Activated T-cell treated with anti-CD3 and anti-CD28 coated beads, Interleukin-2, amount 50 U/mL, for 1 hour (primary cell): ENCODE measurements at places on chromosomes 1 and 21.

DNA sequence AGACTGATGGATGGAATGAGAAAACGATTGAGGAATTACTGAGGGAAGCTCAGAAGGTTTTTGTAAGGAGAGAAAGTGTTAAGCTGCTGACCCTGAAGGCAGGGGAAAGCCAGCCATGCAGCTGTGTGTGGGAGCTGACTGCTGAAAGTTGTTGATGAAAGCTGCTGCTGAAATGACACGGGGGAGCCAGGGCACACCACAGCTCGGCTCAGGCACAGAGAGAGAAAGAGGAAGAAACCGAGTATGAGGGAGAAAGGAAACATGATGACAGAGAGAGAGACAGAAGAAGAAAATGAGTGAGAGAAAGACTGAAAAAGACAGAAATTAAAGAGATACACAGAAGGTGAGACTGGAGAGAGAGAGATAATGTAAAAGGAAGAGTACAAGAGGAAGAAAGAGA, 115.5 kb downstream of the LRRC53 start:
- DNase-seq, result no peak

DNA sequence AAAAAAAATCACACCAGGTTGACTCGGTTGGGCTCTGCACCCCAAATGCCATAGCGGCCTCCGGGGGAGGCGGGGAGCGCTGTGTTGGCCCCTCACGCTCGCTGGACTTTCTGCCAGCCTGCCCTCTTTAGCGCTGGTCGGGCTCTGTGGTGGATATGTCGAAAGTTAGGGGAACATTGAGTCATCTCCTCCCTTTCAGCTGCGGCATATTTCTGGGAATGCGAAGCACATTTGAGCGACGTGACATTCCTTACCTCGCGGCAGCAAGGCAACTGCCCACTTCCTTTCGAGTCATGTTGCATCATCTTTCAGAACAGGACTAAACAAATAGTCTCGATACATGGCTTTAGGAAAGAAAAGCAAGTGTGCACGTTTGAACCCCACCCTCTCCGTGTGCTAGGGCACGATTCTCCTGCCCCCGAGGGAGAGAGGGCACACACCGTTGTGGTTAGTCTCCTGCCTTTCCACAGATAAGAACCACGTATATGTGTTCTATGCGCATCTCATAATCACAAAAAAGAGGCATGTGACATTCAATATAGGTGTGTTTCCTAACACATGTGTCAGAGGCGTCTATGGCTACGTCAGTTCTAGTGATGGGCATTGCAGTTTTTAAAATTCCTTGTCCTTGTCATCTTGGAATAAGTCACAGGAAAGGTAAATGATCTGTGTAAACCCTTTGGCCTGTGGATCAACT, 105.9 kb upstream of the SLC45A1 start:
- DNase-seq, result no peak

GRCh38 chr1:192311281-192311680, 5.5 kb upstream of the RGS21 start:
- no peak for DNase-seq

DNA sequence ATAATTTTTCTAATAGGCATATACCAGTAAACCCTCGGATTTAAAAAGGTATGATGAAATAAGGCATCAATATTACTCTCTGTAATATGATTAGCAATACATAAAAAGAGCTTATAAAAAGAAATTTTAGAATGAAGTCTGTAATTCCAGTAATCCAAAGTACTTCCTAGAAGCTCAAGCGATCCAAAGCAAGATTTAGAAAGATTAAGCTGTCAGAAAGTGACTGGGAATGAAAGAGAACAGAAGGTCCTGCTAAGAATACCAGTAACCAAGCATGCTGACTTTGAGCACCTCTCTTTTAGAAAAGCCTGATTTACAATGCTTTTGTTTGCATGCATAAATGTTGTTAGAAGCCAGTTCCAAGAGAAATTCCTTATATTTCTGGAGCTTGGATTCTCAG, 125.1 kb downstream of the GIPC2 start:
- DNase-seq, result no peak

GRCh38 chr1:234605399-234605982, 4.5 kb downstream of the IRF2BP2 start:
- no peak for DNase-seq

- no peak for DNase-seq
Measured at GRCh38 chr1:239566074-239566473, 179.7 kb downstream of the CHRM3 start.

DNA sequence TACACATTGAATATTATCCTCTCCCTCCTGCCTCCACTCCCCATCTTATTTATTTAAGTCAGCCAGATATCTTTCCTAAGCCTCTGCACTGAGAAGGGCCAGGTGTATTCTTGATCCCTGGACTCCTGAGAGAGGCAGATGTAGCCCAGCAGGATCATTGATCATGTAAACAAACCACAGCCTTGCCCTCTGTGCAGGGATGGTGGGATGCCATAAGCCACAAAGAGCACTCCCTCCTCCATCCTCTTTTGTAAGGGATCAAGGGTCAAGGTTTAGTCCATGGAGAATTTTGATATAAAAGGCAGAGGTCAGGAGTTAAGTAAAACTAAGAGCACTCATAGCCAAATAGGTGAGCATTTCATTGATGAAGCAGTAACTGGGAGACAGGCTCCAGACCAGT, 17.3 kb downstream of the PHGDH start:
- no peak for DNase-seq

GRCh38 chr21:46145840-46146691, 9.3 kb downstream of the FTCD start:
- no peak for DNase-seq

- no peak for DNase-seq
Measured at GRCh38 chr1:223825767-223826748, 19.7 kb downstream of the TP53BP2 start.

DNA sequence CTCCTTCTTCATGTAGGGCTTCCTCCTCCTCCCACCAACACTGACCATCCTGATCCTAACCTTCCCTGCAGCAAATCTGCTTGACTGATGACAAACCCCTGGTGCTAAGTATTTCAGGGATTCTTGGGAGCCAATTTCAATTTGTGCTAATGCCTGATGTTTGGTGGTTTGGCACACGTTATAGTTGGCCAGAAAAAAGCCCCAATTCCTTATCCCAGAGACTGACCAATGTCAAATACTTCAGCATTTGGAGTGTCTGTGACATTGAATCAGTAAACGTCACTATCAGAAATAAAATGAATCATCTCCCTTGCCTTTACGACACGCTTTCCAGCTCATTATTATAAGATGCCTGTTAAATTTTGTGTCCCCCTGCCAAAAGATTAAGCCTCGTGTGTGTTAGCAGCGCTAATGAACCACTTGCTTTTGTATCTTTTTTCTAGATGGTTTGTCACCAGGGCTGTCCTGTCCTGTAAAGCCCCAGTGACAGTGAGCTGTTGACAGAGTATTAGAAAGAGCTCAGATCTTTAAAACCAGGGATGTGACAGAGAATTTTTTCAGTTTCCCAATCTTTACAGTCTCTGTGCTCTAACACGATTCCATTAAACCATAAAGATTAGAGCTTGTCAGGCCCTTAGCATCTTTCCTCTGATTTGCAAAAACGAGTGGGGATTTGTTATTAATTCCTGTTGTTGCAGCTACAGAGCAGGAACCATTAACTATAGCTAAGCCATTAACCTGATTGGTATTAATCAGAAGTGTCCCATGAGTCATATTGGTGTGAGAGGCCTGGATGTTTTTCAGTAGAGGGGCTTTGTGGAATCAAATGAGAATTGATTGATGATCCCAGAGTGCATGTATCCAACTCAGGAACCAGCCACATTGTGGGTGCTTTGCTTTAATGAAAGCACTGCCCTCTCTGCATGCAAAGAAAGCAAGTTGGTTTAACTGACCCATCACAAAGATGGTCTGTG, 665.1 kb upstream of the PLXNA2 start:
- no peak for DNase-seq
